ENCODE measurements at places on chromosomes 7 and 10.

DNA sequence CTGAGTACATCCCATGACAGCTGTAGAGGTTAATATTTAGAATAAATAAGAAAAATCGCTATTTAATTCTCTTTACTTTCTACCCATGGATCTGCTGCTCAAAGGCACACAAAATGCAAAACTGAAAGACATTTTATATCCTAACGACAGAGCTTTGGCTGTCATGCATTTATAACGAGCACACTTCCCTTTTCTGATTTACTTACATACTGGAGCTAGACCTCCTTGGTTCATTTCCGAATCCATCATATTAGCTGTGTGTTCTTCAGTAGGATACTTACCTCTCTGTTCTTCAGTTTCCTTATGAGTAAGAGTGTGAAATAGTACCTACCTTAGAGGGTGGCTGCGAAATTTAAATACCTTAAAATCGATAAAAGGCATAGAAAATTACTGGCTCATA lies 10.9 kb downstream of the CALCR start:
- no peak for DNase-seq

- DNase-seq = no peak
These were observed 261.1 kb downstream of the AUTS2 start for GRCh38 chr7:69859342-69859741.

- DNase-seq = no peak
These were observed 21.8 kb upstream of the TECTB start for GRCh38 chr10:112261281-112261822.

DNA sequence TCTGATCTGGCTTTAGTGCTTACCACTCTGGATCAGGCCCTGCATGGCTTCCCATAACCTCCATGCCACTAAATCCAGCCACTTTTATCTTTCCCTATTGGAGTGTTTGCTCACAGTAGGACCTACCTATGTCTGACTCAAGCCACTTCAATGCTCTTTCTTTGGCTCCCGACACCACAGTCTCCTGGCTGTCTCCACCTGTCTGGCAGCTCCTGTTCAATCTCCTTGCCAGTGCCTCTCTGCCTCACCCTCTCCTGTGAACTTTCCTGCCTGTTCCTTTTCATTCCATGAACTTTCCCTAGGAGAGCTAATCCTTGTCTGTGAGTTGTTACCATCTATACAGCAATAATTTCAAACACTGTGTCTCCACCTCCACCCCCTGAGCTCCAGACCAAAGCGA lies 82.6 kb upstream of the UCN3 start:
- DNase-seq = no peak

DNA sequence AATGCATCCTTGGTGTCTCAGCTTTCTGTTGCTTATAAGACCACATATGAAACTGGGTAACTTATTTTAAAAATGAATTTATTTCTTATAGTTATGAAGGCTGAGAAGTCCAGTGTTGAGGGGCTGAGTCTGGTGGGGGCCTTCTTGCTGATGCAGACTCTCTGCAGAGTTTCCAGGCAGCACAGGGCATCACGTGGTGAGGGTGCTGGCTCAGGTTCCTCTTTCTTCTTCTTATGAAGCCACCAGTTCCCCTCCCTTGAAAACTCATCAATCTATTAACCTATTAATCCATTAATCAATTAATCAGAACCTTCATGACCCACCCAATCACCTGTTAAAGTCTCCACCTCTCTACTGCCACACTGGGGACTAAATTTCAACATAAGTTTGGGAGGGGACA lies 595.6 kb upstream of the NRP1 start:
- no peak for DNase-seq

DNA sequence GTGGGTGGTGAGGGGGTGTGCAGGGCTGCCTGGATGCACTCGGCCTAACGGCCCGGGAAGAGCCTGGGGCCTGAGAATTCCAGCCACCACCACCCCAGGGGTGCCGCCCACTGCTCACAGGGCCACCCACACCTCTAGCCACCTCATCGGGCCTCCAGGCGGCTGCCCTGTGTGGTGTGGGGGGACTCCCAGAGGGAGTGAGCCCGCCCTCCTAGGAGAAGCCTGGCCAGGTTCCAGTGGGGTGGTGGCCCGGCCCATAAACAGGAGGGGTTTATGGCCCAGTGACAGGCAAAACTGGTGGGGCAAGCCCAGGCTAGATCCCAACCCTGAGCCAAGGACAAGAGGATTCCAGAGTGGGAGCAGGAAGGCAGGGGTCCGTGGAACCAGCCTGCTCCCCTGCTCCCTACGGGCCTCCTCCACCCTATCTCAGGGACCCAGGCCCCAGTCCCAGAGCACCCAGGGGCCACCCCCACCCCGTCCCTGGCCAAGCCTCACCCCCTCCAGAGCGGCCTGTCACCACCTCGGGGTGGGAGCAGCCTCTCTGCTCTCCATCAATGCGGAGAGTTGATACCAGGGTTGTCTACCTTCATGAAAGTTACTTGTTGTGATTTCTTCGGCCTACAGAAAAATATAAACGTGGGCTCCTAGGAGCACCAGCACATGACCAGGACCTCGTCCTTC lies 20.2 kb upstream of the PDGFA start:
- no peak for DNase-seq

DNA sequence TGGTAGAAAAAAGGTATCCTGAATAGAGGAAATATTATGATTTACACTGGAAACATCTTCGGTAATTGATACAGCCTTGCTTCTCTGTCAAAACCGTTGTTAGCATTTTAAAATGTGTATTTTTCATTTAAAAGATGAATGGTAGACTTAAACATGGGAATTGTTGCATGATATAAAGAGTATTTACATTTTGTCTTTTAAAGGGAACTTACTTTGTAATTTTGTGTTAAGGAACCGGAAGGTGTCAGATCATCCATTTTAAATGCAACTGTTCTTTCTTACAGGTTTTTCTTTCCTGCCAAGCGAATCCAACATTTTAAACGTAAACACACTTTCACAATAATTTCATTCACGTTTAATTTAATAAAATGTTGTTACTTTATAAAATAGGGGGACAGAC lies 1.8 kb upstream of the IGF2BP3 start:
- DNase-seq = no peak

DNA sequence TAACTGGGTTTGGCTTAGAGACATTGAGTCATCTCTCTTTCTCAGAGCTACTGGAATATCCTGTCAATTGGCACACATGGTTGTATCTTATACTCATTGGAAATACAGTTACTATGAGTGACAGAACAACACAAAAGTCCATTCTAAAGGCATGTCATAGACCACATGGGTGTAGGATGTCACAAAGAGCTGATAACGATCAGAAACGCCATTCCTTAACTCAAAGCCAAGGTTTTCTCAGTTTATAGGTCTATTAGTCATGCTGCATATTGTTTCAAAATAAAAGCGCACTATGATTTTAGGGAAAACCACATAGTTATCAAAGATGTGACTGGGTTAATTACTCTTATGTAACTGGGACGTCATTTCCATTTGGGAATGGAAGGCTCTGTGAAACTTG lies 147.2 kb upstream of the FAM171A1 start:
- no peak for DNase-seq

All from activated CD4-positive, CD25-positive, alpha-beta regulatory T cell (primary cell).